A549 treated with Mapracorat at 1 μM for 4 hours (cell line): ENCODE measurements at places on chromosomes 1 and 21. TPM values are rescaled to one million over a fixed set of nuclear protein-coding genes. Genes with fewer than 3 reads are reported as not detected.

Gene E2F2
- total RNA-seq = 2.2 to 3.2 TPM (median 2.7 TPM) in 5 replicates

Gene SDCCAG8
- 41.3 to 55.6 TPM (median 47.7 TPM) in 5 replicates for total RNA-seq

Gene LYPD8
- 0.13 to 0.19 TPM in 2 of 5 replicates, not detected in the others for total RNA-seq

Gene MAP10
- total RNA-seq = 0.51 to 1.3 TPM (median 0.83 TPM) in 5 replicates

Gene ZNF326
- 15.9 to 17.2 TPM (median 16.4 TPM) in 5 replicates for total RNA-seq

Gene SLC39A1
- total RNA-seq = 148 to 165 TPM (median 161 TPM) in 5 replicates

Gene NDUFV3
- 19.0 to 21.4 TPM (median 20.5 TPM) in 5 replicates for total RNA-seq

Gene SAMSN1
- total RNA-seq = not detected in 5 replicates

Gene PRSS38
- not detected in 5 replicates for total RNA-seq

Gene C21orf91
- 1.2 to 2.7 TPM (median 2.1 TPM) in 5 replicates for total RNA-seq

Gene ADIPOR1
- total RNA-seq = 56.6 to 63.5 TPM (median 63.4 TPM) in 5 replicates

Gene BCAR3
- total RNA-seq = 70.4 to 87.4 TPM (median 78.8 TPM) in 5 replicates

Gene ARTN
- 0.14 to 0.61 TPM (median 0.35 TPM) in 5 replicates for total RNA-seq

Gene MIA3
- 19.3 to 23.0 TPM (median 19.9 TPM) in 5 replicates for total RNA-seq
